ENCODE measurements at places on chromosomes 12 and 14.

DNA sequence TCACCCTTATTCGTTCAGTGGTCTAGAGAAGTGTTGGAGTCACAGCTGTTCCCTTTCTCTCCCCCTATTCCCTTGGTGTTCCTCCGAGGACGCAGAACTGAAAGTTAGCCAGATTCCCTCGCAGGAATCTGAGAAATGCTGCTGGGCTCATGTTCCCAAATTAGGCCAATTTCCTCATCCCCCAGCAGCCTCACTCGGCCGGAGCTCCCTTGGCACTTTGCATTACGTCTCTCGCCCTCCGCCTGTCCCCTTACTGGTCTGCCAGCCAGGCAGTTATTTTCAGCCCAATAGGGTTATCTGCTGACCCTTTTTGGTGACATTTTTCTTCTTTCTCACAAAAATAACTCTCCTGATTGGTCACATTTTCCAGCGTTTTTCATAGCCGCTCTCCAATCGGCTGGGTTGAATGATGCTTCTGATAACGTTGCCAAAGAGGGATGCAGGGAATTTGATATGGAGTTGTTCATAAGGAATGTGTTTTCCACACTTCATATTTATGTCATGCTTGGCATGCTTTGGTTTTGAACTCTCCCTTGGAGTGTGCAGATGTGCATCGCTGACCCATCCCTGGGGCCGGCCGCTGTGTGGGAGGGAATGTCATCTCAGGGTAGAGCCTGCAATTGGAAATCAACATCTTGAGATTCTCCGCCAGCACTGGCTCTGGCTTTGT is 9.9 kb downstream of the IFT43 start:
- DNase-seq = no peak

- DNase-seq = no peak
These were observed 29.8 kb upstream of the PYGL start for GRCh38 chr14:50974118-50974517.

- no peak for DNase-seq
These were observed 137.4 kb downstream of the BCL11B start for GRCh38 chr14:99134516-99135046.

- DNase-seq = no peak
These were observed 1.8 kb upstream of the TCP11L2 start for GRCh38 chr12:106300761-106301160.

DNA sequence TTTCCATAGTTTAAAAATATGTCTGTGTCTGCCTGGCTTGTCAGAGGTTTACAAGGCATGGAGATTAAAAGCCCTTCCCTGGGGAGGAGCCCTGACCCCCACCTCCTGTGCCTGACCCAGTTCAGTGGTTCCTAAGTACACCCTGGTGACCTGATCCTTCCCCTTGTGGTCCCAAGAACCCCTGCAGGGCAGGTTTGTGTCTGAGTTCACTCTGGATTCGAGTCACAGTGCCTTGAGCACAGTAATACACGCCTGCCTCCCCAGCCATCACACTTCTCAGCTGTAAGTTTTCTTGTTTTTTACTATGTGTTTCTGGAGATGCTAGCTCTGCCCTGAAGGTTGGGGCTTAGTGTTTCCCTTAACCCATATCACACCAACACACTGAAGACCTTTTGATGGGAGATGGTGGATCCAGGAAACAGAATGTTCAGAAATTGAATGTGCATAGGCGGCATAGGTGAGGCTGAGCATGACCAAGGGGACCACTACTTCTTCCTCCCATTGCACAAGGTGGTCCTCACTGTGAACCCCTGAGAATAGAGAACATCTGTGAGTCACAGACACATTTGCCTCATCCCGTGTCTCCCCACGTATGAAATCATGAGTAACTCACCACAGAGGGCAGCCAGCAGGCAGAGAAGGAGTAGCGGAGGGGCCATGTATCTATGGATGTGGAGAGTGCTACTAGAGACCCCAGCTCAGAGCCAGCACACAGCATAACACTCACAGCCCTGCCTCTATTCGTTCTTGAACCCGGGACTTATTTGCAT is 962.9 kb downstream of the TMEM121 start:
- no peak for DNase-seq

GRCh38 chr12:31629756-31630732 is 29.4 kb upstream of the ETFBKMT start:
- DNase-seq = no peak

GRCh38 chr14:51868405-51868804 is 8.0 kb downstream of the GNG2 start:
- DNase-seq = no peak

Data from DMS153 (cell line).